ENCODE measurements at places on chromosomes 5 and 9. TPM values are rescaled to one million over a fixed set of nuclear protein-coding genes. Genes with fewer than 3 reads are reported as not detected.

RACK1 gene
- total RNA-seq: 2,371 TPM

PCDHA4 gene
- not detected for total RNA-seq

APC gene
- 47.9 TPM for total RNA-seq

KCNT1 gene
- not detected for total RNA-seq

ZNF366 gene
- not detected for total RNA-seq

SH3PXD2B gene
- 0.47 TPM for total RNA-seq

SLC25A48 gene
- not detected for total RNA-seq

PCDH1 gene
- not detected for total RNA-seq

PGM5 gene
- total RNA-seq: not detected

PCDHB4 gene
- not detected for total RNA-seq

DOCK8 gene
- 224 TPM for total RNA-seq

DUSP1 gene
- 23.5 TPM for total RNA-seq

SOHLH1 gene
- not detected for total RNA-seq

PCDHA7 gene
- total RNA-seq: not detected

SLC23A1 gene
- total RNA-seq: 0.34 TPM

CHSY3 gene
- not detected for total RNA-seq

PCDHGC3 gene
- not detected for total RNA-seq

ADGRD2 gene
- not detected for total RNA-seq

ADAMTS2 gene
- total RNA-seq: not detected

HMCN2 gene
- not detected for total RNA-seq

COL23A1 gene
- 0.16 TPM for total RNA-seq

KLHL3 gene
- total RNA-seq: 37.2 TPM

PLCXD3 gene
- not detected for total RNA-seq

PPP3R2 gene
- total RNA-seq: not detected

TCF7 gene
- 911 TPM for total RNA-seq

CYFIP2 gene
- 412 TPM for total RNA-seq

C9orf153 gene
- 0.77 TPM for total RNA-seq

SSBP2 gene
- total RNA-seq: 40.6 TPM

SLC24A2 gene
- total RNA-seq: not detected

IQGAP2 gene
- total RNA-seq: 74.0 TPM

LCN2 gene
- total RNA-seq: not detected

PCDHA1 gene
- total RNA-seq: not detected

DYNC2I2 gene
- 8.3 TPM for total RNA-seq

POLE3 gene
- 59.5 TPM for total RNA-seq

AQP7 gene
- total RNA-seq: 0.71 TPM

ABL1 gene
- 34.3 TPM for total RNA-seq

NR4A3 gene
- total RNA-seq: 0.47 TPM

MORN5 gene
- not detected for total RNA-seq

CNTNAP3 gene
- not detected for total RNA-seq

ELAVL2 gene
- total RNA-seq: not detected

TMC1 gene
- total RNA-seq: not detected

DDX4 gene
- not detected for total RNA-seq

PAEP gene
- total RNA-seq: not detected

DBH gene
- not detected for total RNA-seq

PCDHB2 gene
- not detected for total RNA-seq

LMX1B gene
- not detected for total RNA-seq

NDUFS4 gene
- 33.8 TPM for total RNA-seq

FOXE1 gene
- total RNA-seq: not detected

OMD gene
- total RNA-seq: not detected
